ENCODE measurements at places on chromosomes 16 and 17. TPM values are rescaled to one million over a fixed set of nuclear protein-coding genes. Genes with fewer than 3 reads are reported as not detected.

- DNase-seq: no peak
Measured at GRCh38 chr17:49681106-49681979, 3.4 kb upstream of the SPOP start.

- DNase-seq: no peak
Measured at GRCh38 chr17:34484193-34484733, 95.1 kb upstream of the TMEM132E start.

ABCC3 gene
- 14.5 TPM for total RNA-seq

DNA sequence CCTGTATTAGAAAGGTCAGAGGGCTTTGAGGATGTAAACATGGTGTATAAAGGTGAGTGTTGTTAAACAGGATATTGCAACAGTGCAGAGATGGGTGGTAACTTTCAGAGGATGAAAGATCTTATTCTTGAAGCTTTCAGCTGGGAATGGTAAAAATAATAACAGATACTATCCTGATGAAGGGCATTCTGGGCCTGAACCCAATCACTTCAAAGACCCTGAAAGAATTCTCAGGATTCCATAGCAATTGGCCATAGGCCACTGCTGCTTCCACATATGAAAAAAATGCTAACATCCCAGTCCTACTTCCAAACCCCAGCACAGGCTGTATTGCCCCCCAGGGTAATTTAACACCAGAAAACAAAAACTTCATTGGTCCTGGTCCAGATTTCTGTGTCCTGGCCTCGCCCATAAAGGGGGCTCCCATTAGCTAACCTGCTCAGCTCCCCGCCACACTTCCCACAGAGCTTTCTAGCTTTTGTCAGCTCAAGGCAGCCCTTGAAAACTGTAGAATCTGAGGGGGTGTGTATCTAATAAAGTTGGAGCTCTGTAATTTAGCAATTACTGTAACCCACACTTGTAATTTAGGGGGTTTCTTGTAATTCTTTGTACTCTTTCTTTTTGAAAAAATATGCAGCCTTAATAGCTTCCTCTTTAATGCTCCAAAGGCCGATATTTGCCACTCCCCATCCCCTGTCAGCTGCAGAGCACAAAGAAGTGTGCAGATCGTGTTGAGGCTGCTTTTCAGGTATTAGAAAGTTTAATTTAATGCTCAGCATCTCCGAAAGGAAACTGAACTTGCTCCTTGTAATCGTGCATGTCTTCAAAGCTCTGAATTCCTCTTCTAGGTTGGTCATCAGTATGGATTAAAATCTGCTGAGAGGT is 371.5 kb downstream of the SEC14L1 start:
- peak; percentile 49 for DNase-seq

WNT3 gene
- total RNA-seq: 0.97 TPM

HYDIN gene
- total RNA-seq: 2.3 TPM

DNA sequence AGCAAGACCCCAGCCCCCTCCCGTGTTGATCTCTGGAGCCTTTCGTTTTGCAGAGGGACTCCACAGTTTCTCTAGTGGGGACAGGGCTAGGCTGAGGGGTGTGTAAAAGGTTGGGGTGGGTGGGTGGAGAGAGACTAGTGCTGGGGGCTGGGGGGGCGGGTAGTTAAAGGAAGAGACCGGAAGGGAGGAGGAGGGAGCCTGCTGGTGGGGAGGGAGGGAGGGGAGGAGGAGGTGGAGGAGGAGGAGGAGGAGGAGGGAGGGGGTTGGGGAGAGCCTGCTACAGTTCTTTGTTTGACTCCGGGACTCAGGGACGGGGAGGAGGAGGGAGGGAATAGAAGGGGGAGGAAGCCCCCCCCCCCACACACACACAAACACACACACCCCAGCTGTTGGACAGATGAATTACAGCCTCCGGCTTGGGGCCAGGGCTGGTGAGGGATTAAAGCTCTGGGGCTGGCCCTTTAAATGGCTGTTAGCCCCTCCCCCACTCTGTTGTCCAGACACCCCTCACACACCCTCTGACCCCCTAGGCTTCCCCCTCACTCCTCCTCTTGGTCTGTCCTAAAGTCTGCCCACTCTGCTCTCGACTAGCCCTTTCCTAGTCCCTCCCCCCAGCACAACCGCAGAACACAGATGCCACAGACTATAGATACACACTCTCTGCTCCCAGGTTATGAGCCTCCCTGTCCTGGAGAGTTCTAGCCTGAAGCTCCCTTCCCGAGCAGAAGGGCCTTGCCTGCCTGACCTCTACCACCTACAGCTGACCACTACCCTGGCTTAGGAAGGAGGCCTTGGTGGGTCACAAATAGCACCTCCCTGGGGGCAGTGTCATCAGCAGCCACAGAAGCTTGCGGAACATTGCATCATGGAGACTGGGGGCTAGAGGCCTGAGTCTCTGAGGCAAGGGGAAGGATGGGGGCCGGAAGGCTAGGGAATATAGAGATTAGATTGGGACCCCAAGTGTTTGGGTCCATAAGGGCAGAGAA is 4.4 kb downstream of the KDM6B start:
- peak; percentile 96 for DNase-seq

GRCh38 chr16:70470927-70471341 is 16.5 kb downstream of the FCSK start:
- DNase-seq: peak; percentile 39

DNA sequence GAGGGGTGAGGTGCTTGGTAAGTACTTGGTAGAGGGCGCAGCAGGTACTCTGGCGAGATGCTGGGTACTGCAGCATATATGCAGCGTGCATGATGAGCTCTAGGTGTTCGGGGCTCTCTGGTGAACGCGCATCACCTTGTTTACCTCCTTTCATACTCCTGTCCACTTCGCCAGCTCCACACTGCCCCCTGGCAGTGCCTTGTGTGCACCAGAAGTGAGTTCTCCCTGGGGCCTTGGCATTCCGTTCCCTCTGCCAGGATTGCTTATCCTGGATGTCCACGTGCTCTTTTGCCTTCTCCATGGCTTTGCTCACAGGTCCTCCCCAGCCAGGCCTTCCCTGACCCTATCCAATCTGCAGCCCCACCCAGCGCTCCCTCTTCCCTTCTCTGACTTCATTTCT is 154.2 kb downstream of the MRM1 start:
- no peak for DNase-seq

KRTAP4-5 gene
- total RNA-seq: not detected

DNA sequence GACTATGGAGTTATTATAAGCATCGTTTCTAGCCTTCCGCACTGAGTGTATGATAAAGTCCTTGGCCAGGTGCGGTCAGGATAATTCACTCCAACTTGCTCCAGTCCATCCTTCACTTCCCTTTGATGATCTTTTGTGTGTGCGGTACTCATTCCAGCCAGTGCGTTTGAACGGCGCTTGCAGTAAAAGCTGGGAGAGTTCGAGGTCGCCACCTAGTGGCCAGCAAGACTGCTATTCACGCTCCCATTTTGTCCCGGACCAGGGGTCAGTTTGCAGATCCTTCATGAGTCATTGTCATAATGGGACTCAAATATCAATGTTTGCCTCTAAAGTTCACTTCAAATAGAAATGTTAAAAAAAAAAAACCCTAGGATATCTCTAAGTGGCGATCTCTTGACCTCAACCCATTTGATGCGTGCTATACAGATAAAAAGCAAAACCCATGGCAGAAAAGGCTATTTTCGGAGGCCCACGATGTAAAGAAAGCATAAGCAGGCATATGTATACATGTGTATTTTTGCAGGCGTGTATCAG is 417.1 kb downstream of the TMEM114 start:
- DNase-seq: peak; percentile 66

DNA sequence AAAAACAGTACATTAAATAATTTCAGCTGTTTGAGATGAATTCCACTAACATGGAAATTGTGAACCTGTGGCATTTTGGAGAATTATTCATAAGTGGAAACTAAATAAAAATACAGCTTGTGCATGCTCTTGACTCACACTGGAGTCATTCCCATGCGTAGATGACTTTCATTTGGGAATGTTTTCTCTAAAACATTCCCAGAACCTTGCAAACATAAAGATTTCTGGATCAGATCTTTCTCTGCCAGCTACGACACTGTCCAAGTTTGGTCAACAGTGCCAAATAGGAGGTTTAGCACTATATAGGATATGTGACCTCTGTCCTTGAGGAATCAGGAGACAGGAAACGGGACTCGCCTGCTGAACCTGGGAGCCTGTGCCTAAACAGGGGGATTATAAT is 400.9 kb downstream of the SLC39A11 start:
- DNase-seq: peak; percentile 69

NHLRC4 gene
- total RNA-seq: 3.2 TPM

NOTUM gene
- under 0.01 TPM for total RNA-seq

SMIM36 gene
- total RNA-seq: not detected

SDR42E1 gene
- total RNA-seq: 2.6 TPM

XAF1 gene
- 45.8 TPM for total RNA-seq

DNA sequence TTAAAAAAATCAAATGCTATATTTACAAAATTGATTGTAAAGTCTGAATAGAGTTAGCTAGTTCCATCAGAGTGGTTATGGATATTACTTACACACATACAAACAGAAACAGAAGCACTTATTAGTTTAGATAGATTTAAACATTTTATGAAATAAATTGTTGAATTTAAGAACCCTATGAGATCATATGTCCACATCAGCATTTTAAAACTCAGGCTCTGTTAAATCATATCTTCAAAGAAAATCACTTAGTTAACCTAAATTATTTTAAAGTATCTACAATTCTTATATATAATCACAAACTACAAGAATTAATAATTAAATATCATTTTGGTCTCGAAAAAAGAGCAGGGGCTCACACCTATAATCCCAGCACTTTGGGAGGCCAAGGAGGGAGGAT is 42.5 kb downstream of the HELZ start:
- DNase-seq: no peak

DNA sequence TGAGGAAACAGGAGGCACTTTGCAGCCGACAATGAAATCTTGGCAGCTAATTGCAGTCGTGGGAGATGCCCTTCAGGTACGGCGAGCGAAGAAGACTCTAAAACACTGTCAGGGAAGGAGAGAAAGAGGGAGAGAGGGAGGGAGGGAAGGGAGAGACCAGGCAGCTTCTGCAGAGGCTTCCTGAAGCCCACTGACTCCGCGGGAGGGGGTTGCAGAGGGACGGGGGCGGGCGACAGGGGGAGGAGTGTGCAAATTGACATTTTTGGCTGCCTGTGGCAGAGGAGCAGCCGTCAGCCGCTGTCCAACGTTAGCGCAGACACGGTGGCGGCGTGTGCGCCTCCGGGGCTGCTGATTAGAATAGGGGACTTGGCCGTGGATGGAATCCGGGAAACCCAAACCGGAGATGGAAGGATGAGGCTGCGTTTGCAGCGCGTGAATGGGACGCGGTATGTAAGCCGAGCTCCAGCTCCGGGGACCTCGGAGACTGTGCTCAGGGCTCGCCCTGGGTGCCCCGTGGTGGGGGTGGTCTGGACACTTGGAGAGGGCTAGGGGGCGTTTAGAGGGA is 849.1 kb upstream of the RBFOX1 start:
- DNase-seq: no peak

DNA sequence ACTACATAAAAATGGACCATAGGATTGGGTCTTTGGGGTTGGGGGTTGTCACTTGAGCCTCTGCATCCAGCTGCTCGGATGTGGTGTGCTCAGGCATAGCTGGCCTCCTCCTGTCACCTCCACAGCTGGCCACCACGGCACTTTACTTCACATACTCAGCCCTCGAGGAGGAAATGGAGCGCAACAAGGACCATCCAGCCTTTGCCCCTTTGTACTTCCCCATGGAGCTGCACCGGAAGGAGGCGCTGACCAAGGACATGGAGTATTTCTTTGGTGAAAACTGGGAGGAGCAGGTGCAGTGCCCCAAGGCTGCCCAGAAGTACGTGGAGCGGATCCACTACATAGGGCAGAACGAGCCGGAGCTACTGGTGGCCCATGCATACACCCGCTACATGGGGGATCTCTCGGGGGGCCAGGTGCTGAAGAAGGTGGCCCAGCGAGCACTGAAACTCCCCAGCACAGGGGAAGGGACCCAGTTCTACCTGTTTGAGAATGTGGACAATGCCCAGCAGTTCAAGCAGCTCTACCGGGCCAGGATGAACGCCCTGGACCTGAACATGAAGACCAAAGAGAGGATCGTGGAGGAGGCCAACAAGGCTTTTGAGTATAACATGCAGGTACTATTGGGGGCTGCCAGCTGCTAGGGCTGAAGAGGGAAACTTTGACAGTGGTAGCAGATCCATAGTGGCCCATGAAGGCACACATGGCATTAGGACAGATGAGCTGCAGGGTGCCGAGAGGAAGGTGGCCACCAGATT is 30.8 kb downstream of the CDIP1 start:
- DNase-seq: no peak

HMOX2 gene
- 57.9 TPM for total RNA-seq

DNA sequence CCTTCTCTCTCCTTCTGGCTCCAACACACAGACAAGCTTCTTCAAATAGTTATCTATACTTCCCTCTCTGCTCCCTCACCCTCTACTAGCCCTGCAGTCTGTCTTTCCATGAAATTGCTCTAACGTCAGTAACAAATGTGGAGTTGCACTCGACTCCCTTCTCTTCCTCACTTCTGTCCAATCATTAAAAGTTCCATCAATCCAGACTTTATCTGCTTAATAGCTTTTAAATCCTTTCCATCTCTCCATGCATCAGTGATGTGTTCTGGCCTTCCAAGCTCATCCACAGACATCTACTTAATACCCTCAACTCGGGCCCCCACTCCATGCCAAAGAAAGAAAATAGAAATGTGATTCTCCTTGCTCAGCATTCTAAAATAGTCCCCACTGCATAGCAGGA is 422.1 kb upstream of the CDH5 start:
- no peak for DNase-seq

CRYBA1 gene
- total RNA-seq: 0.43 TPM

DNA sequence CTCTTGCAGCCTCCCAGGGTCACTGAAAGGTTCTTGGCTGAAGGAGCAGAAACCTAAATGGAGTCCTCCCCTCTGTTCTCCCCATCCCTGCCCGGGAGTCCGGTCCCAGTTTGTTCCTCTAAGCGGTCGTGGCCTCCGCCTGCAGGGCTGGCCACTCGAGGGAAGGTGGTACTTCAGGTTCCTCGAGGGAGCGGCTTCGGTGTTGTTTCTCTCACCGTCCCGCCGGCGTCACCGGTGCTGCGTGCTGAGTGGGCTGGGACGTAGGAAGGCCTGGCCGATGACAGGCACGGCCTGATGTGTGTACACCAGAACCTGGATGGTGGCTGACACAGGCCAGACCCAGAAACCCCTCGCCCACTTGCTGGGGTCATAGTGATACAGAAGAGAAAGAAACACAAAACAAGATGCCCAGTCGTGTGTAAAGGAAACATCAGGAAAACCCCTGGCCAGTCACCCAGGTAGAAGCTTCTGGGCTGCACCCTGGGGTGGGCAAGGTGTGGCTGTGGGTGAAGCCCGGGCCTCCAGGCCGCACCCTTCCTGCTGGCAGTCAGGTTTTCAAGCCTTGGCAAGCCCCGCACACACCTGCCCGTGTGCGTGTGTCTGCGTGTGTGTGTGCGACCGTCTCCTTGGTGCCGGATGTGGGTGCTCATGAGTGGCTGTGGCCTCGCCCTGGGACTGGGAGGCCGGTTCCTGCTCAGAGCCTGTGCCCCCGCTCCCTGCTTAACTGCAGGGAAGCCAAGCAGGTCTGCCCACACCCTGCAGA is 52.0 kb downstream of the BAIAP2 start:
- DNase-seq: no peak
